ENCODE measurements at places on chromosomes 2 and 18. TPM values are rescaled to one million over a fixed set of nuclear protein-coding genes. Genes with fewer than 3 reads are reported as not detected.

The GALR1 gene
- not detected for total RNA-seq

The SERPINE2 gene
- 6.0 TPM for total RNA-seq

The LCT gene
- total RNA-seq = not detected

The PJVK gene
- 1.1 TPM for total RNA-seq

The DSG2 gene
- total RNA-seq = 49.6 TPM

The AQP12A gene
- total RNA-seq = not detected

The CDH20 gene
- total RNA-seq = not detected

The TUBA4B gene
- total RNA-seq = not detected

The DNAJB2 gene
- total RNA-seq = 74.9 TPM

The SNTG2 gene
- total RNA-seq = 0.77 TPM

The RAMP1 gene
- total RNA-seq = 151 TPM

The MATN3 gene
- total RNA-seq = 0.32 TPM
